ENCODE measurements at places on chromosomes 3 and 15.

DNA sequence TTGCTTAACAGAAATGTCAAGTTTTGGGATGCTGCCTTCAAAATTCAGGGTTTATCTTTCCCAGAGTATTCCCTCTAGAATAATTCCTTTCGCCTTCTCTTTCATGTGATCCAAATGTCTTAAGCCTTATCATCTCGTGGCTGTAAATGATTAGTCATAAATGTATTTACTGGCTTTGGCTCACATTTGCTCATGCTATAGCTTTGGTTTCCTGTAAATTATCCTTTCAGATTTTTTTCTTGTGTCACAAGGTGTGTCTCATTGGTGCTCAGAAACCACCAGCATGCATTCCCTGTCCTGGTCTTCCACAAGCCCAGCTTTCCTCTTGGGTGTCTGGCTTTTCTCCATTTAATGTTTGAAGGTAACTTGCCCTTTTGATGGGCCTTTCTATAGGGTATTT, 692.7 kb upstream of the ALCAM start:
- no peak for DNase-seq

DNA sequence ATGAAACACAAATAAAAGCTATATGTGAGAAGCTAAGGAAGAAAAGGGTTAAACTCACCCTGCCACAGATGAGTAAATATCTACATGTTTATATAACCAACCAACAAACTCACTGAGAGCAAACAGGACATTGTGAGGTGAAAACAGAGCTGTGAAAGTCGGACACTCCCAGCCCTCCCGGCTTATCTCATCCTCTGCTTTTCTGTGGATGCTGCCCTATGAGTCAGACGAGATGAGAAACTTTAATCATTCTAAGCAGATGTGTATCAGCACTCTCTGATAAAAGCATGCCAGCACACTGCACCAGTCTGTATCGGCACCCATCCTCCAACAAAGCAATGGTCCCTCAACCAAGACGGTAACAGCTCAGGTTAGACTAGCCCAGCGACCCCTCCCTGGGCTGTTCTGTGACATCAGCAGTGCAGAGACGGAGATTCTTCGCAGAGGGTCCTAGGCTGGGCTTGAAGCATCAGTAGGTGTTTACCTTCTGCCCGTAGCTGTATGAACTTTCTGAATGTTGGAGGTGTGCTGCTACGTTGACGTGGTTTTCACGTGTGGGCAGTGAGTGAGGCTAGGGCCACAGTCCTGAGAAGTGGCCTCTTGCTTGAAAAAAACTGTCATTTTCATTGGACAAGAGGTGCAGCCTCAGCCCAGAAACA, 119.8 kb upstream of the ALDH1A3 start:
- DNase-seq = no peak

- no peak for DNase-seq
These were observed 24.8 kb upstream of the SHISA5 start for GRCh38 chr3:48528754-48529153.

- DNase-seq = no peak
These were observed 35.6 kb upstream of the RHCG start for GRCh38 chr15:89531796-89532537.

DNA sequence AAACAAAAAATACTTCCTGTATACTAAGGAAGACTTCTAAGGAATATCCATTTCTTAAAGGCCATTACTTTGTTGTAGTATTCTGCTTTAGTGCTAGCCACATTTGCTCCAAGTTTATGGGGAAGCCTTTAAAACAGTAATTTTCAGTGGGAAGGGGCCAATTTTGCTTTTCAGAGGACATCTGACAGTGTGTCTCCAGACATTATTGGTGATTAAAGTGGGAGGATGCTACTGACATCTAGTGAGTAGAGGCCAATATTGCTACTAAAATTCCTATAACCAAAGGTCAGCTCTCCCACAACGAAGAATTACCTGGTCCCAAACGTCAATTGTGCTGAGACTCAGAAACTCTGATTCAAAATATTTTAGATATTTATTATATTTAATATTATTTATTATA, 24.8 kb downstream of the SLC28A2 start:
- peak; percentile 22 for DNase-seq

DNA sequence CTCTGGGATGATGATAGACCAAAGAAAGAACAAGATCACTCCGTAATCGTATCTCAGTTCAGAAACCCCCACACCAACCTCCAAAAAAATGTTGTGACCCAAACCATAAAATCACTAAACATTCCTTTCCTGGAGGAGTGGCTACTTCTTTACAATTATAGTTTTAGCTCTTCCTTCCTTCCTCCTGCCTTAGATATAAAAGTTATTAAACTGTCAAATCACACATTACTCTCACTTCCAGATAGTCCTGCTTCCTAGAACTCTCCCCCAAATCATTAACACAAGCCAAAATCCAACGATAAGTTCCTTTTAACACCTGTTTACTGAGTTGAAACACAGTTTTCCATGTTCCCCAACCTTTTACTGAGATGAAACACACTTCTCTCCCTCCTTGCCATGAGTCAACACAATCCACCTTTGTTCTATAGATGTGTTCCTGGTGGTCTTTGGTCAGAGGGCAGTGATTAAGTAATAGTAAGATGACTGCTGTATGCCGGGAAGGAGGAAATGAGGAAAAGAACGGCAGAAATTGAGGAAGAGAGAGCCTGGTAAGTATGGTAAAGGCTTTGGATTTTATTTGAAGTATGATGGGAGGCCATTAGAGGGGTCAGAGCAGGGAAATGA, 8.3 kb upstream of the CRYGS start:
- no peak for DNase-seq

DNA sequence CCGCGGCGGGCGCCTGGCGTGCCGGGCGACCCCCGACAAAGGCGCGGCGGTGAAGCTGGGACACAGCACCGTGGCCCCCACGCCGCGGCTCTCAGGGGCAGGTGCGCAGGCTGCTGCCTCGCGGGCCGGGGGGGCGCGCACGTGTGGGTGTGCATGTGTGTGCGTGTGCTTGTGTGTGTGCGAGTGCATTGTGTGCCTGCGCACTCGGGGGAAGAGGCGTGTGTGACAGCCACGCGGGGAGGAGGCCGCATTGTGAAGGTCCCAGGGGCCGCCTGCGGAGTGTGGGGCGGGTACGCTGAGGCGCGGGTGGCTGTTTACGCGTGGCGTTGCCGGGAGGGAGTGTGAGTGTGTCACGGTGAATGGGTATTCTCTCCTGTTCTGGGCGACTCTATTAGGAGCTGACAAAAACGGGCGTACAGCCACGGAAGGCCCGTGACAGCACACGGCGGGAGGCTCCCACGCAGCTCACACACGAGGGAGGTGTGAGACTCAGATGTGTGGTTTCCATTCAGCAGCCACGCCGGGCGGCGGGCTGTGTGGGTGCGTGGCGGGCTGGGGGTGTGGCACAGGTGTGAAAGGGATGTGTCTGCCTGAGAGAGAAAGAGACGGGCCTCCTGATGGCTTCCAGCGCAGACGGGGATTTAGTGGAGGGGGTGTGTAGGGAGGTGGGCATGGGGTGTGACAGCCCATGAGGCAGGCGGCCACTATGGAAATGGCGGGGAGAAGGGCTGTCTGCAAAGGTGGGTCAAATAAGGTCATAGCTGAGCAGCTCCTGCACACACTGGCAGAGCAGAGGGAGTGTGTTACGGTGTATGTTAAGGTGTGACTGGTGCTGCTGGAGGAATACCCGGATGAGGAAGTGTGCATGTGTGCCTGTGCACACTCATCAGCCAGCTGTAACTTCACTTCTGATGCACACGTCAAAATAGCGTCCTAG, 750 bp downstream of the PODXL2 start:
- peak; percentile 49 for DNase-seq

- DNase-seq = no peak
These were observed 111.7 kb downstream of the FNDC3B start for GRCh38 chr3:172150913-172151650.

DNA sequence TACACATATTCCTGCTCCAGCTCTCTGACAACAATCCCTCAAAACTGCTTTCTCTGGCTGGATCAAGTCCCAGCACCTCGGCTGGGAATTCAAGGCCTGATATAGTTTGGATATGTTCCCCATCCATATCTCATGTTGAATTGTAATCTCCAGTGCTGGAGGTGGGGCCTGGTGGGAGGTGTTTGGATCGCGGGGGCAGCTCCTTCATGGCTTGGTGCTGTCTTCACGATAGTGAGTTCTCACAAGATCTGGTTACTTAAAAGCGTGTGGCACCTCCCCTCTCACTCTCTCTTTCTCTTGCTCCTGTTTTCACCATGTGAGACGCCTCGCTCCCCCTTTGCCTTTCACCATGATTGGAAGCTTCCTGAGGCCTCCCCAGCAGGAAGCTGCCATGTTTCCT, 47.4 kb upstream of the SYN2 start:
- no peak for DNase-seq

- no peak for DNase-seq
These were observed 32.2 kb upstream of the TM2D3 start for GRCh38 chr15:101684384-101684783.

GRCh38 chr3:188338086-188338485, 184.1 kb downstream of the LPP start:
- DNase-seq = no peak

DNA sequence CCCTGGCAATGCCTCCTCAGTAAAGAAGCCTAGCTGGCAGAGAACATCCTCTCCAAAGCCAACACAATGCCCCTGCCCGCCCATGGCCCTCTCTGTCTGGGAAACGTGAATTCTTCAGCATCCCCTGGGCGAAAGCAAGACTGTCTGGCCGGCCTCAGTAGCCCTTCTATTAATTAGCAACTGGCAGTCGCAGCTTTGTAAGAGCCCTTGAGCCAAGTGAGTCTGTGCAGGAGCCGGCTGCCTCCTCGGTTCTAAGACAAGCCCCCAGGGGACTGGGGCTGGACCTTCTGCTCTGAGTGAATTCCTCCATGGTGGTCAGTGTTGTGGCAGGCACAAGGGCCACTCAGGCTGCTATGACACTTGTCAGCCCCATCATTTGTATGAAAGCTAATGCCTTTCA, 7.4 kb downstream of the HCN4 start:
- no peak for DNase-seq

GRCh38 chr3:132283440-132283839, 33.8 kb upstream of the ACP3 start:
- DNase-seq = peak; percentile 32

DNA sequence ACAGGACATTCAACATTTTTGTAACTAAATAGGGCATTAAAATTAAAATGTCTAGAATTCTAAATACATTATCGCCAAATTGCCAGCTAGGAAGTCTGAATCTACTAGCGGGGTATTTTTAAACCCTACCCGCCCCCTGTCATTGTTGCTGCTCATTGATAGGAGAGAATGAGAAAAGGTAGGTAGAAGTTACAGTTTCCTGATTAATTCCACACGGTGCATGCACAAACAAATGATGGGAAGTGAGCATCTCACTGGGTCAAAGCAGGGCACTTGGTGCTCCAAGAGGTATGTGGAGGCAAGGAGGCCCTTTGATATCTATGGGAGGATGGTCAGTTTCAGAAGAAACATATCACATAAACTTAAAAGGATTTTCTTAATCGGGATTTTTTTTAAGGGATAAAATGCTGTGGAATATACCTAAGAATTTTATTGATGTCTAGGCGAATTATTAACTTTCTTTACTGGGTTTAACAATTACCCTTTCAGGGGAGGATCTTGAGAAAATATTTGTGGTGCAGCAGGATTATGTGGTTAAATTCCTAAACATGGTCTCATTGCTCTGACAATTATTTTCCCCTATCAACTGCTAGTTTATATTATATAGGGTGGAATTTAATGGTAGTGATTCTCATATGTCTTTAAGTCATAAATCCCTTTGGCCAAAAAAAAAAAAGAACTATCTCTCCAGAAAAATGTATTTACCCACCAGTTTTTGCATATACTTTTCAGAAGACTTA, 236.0 kb upstream of the GOLGA6L4 start:
- no peak for DNase-seq

- no peak for DNase-seq
These were observed 348.4 kb downstream of the EPHB1 start for GRCh38 chr3:135143474-135143873.

DNA sequence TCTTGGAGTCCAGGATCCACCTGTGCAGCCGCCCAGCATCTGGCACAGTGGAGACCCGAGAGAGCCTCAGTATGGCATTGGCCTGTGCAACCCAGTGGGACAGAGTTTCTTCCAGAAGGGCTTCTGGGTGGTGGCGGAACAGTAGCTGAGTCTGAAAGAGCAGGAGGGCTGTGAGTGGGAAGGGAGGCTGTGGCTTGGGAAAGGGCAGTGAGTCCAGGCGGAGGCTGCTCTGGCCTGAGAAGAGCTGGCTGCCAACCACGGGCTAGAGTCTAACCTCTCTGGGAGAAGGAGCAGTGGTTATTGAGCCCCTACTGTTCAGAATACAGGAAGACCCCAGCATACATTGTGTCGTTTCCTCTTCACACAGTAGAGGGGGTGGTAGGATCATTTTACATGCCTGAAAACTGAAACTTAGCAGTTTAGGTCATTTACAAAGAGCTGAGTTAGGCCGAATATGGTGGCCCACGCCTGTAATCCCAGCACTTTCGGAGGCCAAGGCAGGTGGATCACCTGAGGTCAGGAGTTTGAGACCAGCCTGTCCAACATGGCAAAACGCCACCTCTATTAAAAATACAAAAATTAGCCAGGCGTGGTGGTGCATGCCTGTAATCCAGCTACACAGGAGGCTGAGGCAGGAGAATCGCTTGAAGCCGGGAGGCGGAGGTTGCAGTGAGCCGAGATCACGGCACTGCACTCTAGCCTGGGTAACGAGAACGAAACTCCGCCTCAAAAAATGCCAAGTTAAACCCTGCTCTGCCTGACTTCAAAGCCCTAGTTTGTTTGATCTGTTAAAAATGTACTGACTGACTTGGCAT, 3.2 kb downstream of the AEN start:
- peak; percentile 75 for DNase-seq

DNA sequence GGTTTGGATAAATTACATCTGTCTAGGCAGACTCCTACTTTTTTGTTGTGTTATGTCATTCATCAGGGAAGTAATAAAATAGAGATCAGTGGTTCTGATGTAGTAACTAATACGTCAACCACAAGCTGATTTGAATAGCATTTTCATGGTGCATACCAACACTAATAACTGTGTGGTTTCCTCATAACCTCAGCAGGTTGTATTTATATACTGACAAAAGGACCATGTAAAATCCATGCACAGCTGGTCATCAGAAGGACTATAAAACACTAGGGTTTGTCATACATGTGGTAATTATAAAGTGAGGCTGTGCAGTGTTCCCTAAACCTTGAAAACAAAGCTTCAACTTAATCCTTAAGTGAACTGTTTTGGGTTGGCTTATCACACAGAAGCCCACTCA, 216.8 kb upstream of the RBMS3 start:
- peak; percentile 4 for DNase-seq

DNA sequence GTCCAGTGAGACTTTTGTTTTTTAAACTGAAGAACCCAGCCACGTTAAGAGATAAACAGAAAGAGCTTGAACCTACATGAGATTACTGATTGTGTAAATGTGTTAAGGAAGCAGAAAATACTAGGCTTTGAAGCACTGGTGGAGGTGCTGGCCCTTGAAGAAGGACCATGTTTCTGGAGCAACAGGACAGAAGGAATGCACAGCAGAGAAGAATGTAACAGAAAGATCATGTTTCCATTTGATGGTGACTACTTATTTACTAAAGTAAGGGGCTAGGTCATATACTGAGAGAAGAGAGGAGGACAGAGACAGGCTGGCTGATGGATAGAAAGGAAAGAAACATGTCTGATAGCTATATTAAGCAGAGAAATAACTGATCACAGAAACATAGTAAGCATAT, 88.8 kb downstream of the CLASP2 start:
- DNase-seq = no peak

GRCh38 chr15:34849364-34849959, 54.1 kb upstream of the ACTC1 start:
- no peak for DNase-seq

GRCh38 chr3:119333773-119334509, 39.8 kb downstream of the ARHGAP31 start:
- no peak for DNase-seq
